ENCODE measurements at places on chromosomes 5 and 9.

DNA sequence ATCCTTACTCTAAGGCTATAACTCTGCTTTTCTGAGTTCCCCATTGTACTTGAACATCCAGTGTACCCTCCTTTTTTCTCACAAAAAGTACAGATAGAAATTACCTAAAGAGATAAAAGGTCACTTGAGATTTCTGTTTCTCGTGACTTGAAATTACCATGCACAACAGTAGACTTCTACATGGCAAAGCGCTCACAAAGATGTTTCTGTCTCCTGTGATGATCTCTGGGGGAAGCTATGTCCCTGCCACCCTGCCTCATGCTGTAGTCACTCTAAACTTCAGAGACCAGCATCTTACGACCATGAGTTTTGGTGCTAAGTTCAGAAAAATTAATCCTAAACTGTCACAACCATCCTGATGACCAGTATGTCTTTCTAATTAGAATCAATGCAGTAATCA is 36.2 kb downstream of the NFIB start:
- no peak for DNase-seq

DNA sequence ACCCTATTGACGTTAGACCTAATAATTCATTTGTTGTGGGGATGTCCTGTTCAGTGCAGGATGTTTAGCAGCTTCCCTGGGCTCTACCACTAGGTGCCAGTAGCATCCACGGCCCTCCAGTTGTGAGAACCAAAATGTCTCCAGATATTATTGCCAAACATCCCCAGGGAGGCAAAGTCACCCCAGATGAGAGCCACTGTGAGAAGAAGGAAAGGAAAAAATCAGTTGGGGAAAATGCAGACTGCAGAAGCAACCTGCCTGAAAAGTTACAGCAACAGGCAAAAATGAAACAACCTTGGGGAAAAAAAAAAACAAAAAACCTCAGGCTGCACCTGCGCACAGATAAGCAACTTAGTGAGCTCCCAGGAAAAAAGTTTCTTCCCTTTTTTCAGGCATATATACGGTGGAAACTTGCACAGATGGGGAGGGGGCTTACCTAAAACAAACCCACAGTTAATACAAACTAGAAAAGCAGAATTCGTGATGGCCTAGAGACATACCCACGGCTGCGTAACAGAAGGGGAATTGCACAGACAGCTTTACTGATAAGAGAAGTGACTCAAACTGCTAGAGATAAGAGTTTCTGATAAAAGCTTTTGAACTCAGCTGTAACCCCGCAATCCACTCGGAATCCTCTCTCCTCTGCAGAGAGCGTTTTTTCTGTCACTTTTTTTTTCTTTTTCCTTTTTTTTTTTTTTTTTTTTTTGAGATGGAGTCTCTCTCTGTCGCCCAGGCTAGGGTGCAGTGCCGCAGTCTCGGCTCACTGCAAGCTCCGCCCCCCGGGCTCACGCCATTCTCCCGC is 29.8 kb upstream of the FBP1 start:
- DNase-seq: no peak

DNA sequence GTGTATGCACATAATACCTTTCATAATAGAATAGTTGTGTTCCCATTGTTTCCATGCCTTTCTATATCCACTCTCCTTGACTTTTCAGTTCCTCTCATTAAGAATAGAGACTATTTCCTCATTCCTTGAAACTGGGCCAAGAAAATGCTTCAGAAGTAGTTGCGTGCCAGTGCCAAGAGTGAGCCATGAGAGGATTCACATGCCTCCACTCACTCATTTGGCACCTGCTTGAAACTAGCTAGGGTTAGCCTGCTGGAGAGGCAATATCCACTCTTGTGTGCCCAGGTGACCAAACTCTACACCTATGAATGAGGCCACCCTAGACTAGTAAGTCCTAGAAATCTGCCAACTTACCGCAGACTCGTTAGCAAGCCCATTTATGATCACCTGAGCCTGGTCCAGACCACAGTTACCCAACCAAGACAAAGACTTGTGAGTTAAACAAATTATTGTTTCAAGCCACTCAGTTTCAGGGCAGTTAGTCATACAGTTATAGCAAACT is 276.3 kb downstream of the EPB41L4A start:
- DNase-seq: no peak

GRCh38 chr9:113734826-113735225 is 141.3 kb upstream of the ZNF618 start:
- no peak for DNase-seq

- DNase-seq: no peak
These were observed 39.2 kb downstream of the IRF1 start for GRCh38 chr5:132451387-132451786.

- DNase-seq: no peak
These were observed 21.7 kb upstream of the ADAM19 start for GRCh38 chr5:157597277-157597676.

DNA sequence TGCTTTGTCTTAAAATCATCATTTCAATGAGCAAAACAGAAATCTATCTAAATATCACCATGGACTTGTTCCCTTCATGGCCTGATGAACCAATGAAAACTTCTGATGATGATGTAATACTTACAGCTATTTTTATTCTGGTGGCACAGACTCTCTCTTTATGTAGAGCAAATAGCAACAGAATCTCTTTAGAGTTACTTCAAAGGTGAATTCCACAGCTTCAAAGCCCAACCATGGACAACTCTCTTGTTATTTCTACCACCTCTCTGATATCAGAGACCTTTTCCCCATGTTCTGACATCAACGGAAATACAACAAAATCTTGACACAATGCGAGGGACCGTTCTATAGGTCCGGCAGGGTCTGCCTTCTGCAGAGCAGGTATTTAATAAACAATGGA is 70.1 kb downstream of the RETREG1 start:
- no peak for DNase-seq

DNA sequence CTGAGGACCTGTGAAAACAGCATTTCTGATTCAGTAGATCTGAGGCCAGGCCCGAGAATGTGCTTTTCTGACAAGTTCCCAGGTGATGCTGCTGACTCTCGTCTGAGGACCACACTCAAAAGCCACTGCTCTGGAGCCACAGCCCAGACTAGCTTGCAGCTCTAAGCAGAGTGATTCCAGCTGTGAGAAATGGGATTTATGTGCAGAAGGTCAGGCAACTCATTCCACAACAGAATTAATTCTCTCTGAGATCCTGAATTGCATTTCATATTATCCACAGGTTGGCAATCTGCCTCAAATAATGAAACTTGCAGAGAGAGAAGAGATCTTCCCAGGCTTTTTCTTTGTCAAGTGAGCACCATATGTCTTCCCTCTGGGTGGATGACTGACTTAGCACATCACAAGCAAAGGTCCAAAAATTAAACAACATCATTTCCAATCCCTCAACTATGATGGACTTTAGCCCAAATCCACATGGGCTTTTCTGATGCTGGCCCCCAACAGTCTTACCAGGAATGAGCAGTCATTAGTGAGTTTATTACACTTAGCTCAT is 140.2 kb downstream of the ALDH1A1 start:
- no peak for DNase-seq

GRCh38 chr9:19922476-19923118 is 133.8 kb upstream of the SLC24A2 start:
- peak; percentile 79 for DNase-seq

DNA sequence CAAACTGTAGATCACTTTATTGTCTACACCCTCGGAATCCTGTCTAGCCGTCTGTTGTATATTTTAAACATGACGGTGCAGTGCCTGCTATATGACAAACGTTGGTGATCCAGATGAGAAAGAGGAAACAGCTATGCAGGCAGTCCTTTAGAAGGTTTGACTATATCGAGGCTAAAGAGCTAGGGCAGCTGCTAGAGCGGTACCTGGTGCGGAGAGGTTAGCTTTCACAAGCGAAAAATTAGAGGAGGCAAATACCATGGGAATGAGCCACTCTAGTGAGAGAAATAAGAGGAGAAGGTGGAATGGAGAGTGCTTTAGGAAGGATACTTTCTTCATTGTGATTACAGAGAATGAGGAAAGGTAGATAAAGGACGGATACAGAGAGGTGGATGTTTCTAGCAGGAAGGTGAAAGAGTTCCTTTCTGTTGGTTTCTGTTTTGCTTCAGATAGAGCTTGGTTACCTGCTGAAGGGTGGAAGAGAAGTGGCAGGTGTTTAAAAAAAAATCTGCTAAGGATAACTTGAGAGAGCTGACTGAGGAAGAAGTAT is 959 bp upstream of the FBXL17 start:
- no peak for DNase-seq

DNA sequence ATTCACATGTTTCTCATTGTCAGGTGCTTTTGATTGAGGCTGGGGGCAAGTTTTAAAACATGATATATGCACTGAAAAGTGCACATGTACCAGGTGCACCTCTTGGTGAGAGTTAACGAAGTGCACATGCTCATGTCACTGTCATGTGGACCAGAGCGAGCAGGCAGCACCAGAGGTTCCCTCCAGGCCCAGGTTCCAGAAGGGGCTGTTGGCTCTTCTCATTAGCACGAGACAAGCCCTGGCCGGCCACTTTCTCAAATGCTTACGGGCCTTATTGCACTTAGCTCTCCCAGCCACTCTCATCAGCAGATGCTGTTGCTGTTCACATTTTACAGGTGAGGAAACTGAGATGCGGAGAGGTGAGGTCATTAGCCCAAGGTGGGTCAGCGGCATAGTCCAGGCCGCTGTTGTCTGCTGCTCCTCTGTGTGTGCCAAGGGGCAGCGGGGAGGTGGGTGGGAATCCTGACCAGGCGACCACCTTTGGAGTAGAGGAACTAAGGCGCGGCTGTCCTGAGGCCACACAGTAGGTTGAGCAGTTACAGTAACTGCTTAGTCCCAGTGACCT is 27.4 kb downstream of the TENT4A start:
- no peak for DNase-seq

GRCh38 chr5:73587923-73588322 is 22.4 kb downstream of the UTP15 start:
- DNase-seq: no peak
